Upper lobe of left lung (tissue), 6 donors: ENCODE measurements at places on chromosomes 1 and 21. TPM values are rescaled to one million over a fixed set of nuclear protein-coding genes. Genes with fewer than 3 reads are reported as not detected.
A peak's percentile ranks its signal among the peaks of the same experiment; 100 is the strongest.

ATP1A2 gene
- total RNA-seq: 36.7 TPM

GPR3 gene
- 0.76 TPM for total RNA-seq

PLPPR4 gene
- total RNA-seq: 2.6 TPM

CHRM3 gene
- 3.1 TPM for total RNA-seq

OR1C1 gene
- total RNA-seq: not detected

VHLL gene
- not detected for total RNA-seq

ANKRD45 gene
- 6.1 TPM for total RNA-seq

CRP gene
- total RNA-seq: 0.69 TPM

FOXE3 gene
- not detected for total RNA-seq

ACP6 gene
- total RNA-seq: 12.0 TPM

ZMYND12 gene
- 4.1 TPM for total RNA-seq

- no peak for DNase-seq
Measured at GRCh38 chr1:115166531-115167091, 77.3 kb upstream of the TSPAN2 start.

- no peak for DNase-seq
Measured at GRCh38 chr1:159509440-159510228, 26.2 kb downstream of the OR10J5 start.

- DNase-seq: no peak
Measured at GRCh38 chr21:41326414-41327080, 9.9 kb downstream of the FAM3B start.

GRCh38 chr1:41823471-41823870 lies 95.3 kb downstream of the HIVEP3 start:
- no peak for DNase-seq

- no peak for DNase-seq
Measured at GRCh38 chr1:53320646-53321045, 7.2 kb downstream of the LRP8 start.

- DNase-seq: no peak
Measured at GRCh38 chr1:42454403-42454802, 1.4 kb downstream of the ZMYND12 start.

DNA sequence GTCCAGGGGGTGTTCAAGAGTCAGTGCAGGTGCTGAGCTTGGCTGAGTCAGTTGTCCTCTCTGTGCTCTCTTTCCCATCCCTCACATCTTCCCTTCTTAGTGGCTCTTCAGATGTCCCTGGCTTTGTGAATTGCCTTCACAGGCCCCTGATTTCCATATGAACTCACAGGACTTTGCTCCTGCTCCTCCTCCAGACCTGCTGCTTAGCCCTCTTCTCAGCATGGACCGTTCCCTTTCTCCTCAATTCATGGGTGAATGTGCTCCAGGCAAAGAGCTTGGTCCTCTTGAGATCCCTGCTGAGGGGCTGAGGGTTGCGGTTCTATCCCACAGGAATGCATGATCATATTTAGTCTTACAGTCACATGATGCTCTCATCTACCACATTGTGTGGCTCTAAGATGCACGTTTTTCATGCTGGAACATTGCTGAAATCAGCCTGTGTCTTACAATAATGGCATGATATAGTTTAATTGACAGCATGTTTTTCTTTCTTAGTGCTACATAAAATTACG lies 30.5 kb downstream of the CACNA1E start:
- DNase-seq: no peak

- DNase-seq: no peak
Measured at GRCh38 chr1:87717157-87717670, 388.5 kb downstream of the LMO4 start.

GRCh38 chr1:66172272-66172671 lies 361.7 kb upstream of the SGIP1 start:
- DNase-seq: no peak

DNA sequence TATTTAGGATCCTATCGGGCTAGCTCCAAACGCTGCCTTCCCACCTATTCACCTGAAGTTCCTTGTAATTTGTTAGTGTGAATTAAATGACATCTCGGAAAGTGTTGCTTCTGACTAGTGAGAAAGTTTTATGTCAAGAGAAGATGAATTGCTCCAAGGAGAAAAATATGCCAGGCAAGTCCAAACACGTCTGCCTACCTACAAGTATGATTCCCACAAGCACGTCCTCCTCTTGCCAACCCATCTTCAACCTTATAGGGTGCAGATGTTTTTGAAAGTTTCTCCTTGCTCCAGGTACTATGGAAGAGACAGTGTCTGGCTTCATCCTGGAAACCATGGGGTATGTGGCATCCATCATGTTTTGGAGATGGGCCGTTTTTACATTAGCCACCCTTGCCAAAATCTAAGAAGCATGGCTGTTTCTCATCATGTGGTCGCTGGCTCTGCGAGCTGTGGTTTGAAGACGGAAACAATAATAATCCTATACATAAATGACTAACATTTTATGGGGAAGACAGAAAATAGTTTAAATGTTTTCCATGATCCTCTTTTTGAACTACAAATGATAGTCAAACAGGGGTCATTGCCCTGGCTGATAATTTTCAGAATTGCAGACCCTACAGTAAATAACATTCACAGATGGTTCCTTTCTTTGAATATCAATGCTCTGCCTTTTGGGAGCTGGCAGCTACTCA lies 505.8 kb downstream of the SMYD3 start:
- DNase-seq: no peak

DNA sequence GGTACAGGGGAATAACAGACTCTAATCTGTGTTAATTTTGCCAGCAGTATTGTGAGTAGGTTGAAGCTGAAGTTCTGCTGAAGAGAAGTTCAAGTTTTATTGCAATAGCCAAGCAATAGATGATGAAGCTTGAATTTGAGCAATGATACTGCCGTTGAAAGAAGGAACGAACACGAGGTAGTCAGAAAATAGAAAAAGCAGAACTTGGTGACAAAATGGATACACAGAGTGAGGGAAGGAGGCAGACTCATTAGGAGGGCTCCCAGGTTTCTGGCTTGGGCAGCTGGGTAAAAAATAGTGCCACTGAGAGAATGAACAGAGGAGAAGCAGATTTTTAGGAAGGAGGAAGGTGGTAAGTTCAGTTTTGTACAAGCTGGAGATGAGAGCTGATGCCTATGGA lies 22.3 kb upstream of the AGO1 start:
- DNase-seq: no peak

GRCh38 chr1:234286206-234286605 lies 87.0 kb upstream of the COA6 start:
- peak; percentile 59 for DNase-seq

DNA sequence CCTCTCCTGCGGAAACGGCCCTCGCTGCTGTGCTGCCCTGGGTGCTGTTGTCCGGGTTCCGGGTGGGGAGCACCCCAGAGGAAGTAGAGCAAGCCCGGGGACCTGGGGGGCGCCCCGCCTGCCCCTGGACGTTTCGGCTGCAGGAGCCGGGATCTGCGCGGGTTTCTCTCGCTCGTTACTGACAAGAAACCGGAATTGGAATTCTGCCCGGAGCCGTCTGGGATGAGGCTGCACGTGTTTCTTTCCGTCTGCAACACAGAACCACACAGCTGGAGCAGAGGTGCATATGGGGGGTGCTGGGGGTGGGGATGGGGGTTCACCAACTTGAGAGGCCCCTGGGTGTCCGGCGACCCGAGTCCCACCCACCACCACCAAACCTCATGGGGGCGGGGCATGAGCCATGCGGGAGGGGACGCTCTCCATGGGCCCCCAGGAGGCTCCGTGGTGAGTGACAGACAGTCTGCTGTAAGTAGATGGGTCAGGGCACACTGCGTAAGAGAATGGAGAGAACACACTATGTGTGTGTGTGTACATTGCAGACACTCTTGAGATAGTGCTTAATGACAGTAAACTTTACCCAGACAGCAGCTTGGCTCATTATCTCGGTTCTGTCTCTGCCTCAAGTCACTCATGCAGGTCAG lies 261.4 kb upstream of the C1orf174 start:
- DNase-seq: peak; percentile 78

DNA sequence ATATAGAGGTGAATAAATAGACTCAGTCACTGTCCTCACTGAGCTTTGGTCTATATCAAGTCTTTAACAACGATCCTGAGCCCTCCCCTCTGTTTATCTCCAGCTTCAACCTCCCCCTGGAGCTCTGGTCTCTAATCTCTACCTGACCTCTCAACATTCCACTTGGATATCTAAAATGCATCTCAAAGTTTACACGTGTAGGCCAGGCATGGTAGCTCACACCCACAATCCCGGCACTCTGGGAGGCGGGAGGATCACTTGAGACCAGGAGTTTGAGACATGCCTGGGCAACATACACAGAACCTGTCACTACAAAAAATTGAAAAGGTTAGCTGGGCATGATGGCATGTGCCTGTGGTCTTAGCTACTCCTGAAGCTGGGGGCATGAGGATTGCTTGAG lies 53.4 kb downstream of the GADD45A start:
- DNase-seq: no peak

DNA sequence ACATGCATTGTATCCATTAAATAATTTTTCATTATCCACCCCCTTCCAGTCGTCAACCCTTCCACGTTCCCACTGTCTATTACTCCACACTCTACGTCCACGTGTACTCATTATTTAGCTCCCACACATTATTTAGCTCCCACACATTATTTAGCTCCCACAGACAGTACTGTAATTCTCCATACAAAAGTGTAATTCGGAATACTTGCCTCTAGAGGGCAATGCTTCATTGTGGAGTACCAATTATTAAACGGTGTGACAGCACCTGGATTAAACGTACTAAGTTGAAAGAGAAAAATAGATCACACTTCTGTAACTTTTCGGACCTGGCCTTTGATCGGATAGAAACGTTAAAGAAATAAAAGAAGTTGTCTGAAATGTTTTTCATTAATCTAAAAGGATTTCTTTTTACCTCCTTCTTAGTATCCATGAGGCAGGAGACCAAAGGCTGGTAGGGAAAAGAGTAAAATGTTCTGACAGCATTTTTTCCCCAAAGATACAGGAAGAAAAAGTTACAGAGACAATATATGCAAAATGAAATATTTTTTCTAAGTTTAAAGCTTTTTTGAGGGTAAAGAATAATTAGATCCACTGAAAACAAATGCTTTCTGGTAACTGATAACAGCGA lies 99.2 kb downstream of the LHX8 start:
- no peak for DNase-seq

- no peak for DNase-seq
Measured at GRCh38 chr1:10340930-10341590, 57.8 kb upstream of the PGD start.

DNA sequence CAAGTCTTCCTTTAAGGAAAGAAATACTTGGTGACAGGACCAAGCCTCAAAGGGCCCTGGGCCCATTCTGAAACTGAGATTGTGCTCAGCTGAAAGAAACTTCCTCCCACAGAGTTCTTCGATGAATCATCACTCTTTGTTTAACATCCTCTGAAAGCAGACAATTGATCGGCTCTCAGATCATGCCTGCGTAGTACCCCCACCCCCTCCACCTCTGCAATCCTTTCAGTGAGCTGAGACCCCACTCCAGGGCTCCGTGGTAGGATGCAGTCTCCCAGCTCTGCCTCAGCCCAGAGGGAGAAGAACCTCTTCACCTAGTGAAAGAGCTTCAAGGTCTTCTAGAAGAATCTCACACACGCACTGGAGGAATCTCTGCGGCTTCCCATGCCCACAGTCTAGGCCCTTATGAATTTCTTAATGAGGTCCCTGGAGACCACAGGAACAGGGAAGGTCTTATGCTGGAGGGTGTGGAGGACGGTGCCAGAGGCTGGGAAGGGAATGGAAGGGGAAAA lies 104.9 kb upstream of the SOD1 start:
- no peak for DNase-seq

DNA sequence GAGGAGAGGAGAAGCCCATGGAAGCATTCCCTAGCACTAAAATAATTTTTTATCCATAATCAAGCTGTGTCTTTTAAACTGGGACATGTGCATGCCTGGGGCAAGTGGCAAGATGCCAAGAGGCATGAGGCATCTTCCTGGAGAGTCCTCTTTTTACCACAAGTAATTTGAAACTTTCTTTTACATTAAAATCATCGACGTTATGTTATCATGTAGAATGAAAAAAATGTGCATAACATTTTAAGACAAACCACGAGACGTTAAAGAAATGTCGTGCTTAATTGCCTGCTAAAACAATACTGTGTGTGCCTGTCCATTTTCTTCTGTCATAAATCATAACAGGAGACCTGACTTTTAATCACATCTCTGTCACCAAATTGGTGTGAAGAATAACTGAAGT lies 1.5 kb downstream of the STYXL2 start:
- DNase-seq: no peak

GRCh38 chr1:206538901-206539640 lies 31.7 kb downstream of the RASSF5 start:
- no peak for DNase-seq

DNA sequence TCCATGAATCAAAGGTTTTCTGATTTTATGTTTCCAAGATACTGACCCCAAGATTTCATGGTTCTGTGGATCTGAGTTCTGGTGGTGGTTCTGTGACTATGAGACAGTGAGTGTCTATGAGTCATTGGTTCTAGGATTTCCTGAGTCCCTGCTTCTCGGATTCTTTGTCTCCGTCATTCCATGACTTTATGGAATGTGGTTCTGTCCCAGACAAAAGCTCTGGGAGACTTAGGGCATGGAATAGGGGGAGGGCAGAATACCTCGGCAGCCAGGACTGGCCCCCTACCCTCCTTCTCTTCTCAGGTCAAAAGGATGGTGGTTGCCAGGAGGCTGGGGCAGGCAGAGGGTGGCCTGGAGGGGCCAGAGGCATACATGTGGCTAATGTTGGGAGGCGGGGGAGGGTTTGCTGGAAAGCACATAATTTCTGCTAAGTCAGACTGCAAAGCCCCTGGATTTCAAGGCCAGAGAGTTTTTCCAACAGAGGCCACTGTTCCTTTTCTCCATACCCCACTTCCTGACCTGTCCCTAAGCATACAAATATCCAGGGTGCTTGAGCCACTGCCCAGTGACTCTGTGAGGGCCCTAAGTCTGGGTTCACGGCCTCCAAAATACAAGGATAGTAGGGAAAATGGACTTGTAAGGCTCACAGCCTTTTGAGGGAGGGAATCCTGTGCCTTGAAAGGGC lies 17.2 kb downstream of the CDCP2 start:
- DNase-seq: no peak

DNA sequence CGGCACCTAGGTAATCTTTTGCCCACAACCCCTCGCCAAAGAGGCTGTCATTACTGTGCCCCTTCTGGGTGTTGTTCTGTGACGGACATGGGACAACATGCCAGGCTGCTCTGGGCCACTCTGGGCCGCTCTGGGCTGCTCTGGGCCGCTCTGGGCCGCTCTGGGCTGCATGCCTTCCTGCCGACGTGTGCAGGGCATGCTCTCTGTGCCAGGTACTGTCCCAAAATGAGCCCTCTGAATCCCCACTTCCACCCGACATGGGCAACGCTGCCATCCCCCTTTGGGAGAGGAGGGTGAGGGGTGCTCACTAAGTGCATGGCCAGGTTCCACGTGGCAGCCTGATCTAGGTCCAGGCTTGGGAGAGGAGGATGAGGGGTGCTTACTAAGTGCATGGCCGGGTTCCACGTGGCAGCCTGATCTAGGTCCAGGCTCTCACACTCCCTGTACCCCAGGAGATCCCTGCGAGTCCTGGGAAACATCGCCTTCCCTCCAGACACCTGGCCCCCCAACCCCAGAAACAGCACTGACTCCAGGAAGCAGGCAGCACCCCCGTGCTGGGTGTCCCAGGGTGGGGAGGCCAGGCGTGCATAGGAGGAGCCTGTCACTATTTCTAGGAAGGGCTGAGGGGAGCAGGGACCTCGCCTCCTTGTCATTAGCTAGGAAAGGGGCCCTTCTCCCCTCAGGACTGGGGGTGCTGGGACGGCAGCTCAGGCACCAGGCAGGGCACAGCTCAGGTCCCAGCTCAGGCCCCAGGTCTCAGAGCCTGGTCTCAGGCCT lies 16.5 kb downstream of the TTC34 start:
- peak; percentile 14 for DNase-seq

- no peak for DNase-seq
Measured at GRCh38 chr21:46424039-46424591, 34.6 kb upstream of the DIP2A start.

GRCh38 chr21:39182484-39183271 lies 573 bp downstream of the PSMG1 start:
- no peak for DNase-seq

GRCh38 chr1:170666541-170667254 lies 2.8 kb downstream of the PRRX1 start:
- DNase-seq: peak; percentile 69
